ENCODE measurements at places on chromosomes 2 and 18.

DNA sequence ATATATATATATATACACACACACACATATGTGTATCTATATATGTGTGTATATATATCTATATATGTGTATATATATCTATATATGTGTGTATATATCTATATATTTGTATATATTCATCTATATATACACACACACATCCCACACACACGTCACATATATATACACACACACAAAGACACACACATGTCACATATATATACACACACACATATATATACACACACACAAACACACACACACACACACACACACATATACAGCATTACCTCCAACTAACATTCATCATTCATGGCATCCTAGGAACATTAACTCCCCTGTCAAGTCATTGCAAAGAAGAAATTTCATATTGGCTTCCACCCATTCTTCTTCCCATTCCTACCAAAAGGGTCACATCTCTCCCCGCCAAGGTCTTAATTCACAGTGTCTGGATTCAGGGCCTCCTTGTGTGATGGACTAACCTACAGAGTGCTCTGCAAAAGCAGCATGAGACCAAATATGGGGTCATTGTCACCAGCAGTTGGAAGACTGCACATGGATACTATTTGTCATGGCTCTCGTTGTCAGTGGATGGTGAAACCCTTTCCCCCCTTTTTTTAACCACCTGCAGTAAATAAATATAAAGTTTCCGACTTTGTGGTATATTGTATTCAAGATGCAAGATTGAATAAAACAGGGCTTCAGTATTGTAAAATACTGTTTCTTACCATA lies 67.0 kb downstream of the IRS1 start:
- no peak for DNase-seq

- peak; percentile 71 for DNase-seq
Measured at GRCh38 chr2:37457401-37457901, 113.0 kb downstream of the QPCT start.

DNA sequence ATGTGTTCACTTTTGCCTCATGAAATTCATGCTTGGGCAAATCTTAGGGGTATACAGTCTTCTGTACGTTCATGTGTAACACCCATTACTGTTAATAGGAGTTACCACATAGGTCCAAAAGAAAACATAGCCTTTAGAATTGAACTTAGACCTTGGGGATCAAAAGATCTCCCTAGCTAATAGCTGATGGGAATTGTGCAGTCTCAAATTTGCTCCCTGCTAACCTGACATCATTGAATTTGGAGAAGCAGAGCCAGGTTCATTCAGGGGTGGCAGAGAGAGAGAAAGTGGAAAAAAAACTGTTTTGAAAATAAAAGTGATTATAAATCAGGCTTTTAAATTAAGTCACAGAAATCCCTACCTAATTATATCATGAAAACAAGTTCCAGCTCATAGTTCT lies 28.0 kb upstream of the PPP3R1 start:
- no peak for DNase-seq

GRCh38 chr18:41459656-41460055 lies 495.4 kb upstream of the PIK3C3 start:
- DNase-seq = no peak

GRCh38 chr2:210020138-210020537 lies 17.7 kb downstream of the RPE start:
- no peak for DNase-seq

GRCh38 chr2:235041221-235041917 lies 89.6 kb downstream of the SH3BP4 start:
- no peak for DNase-seq

GRCh38 chr2:43685357-43685756 lies 9.1 kb upstream of the C1GALT1C1L start:
- DNase-seq = no peak

DNA sequence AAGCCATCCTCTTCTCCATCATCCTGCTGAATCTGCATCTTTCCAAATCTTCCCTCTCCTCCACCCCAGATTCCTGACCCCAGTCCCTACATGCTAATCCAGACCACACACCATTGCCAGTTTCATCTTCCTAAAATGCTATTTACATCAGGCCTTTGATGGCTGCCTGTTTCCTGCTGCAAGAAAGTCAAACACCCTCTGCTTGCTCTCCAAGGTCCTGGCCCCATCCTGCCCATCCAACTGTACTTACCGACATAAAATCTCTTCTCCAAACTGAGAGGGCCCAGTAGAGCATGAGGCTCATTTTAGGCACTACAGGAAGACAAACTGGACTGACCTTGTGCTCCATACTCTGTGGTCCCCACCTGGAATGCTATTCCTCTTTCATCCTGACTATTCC lies 19.0 kb downstream of the ALK start:
- DNase-seq = no peak

GRCh38 chr2:217366966-217367365 lies 507.1 kb upstream of the TNP1 start:
- no peak for DNase-seq

GRCh38 chr2:188478724-188479123 lies 187.1 kb downstream of the GULP1 start:
- no peak for DNase-seq

DNA sequence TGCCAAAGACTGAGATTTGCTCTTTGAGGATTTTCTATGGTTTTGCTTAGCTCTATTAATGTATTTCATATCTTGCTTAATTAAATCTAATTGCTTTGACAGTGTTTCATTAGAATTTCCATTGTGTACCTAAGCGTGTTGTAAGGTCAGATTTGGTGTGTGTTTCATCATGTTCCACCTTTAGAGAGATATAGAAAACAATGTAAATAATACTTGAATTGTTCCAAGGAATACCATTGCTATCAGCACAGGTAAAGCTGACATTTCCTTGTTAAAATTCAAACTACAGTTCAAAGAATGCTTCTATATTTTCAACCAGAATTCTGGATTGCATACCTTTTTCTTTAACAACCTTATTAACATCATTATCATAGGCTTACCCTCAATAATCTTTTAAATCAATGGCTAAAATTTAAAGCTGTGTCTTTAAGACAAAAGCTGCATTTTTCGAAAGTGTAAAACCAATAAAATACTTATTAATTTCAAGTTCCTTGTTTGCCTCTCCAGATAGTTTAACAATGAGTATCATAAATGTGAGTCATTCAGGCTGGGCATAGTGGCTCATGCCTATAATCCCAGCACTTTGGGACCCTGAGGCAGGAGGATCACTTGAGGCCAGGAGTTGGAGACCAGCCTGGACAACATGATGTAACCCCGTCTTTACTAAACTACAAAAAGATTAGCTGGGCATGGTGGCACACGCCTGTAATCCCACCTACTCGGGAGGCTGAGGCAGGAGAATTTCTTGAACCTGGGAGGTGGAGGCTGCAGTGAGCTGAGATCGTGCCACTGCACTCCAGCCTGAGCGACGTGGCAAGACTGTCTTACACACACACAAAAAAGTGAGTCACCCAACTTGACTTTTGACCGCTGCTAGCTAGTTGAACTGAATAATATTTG lies 188.0 kb upstream of the PKDCC start:
- DNase-seq = peak; percentile 80

DNA sequence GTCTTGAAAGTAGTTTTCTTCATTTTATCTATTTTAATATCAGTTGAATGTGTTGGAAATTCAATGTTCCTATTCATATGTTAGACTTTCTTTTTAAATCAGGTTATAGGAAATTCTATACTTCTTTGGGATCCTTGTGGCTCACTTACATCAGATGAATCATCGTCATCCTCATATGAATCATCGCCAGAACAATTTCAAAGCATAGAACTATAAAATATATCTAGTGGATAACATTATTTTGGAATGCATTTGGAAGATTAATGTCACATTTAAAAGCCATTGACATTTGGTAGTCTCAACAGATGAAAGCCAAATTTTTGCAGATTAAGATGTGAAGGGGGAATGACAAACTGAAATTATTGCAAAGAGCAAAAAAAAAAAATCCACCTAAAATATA lies 94.1 kb downstream of the FAM161A start:
- peak; percentile 78 for DNase-seq

GRCh38 chr2:199040522-199040921 lies 417.2 kb downstream of the SATB2 start:
- no peak for DNase-seq

DNA sequence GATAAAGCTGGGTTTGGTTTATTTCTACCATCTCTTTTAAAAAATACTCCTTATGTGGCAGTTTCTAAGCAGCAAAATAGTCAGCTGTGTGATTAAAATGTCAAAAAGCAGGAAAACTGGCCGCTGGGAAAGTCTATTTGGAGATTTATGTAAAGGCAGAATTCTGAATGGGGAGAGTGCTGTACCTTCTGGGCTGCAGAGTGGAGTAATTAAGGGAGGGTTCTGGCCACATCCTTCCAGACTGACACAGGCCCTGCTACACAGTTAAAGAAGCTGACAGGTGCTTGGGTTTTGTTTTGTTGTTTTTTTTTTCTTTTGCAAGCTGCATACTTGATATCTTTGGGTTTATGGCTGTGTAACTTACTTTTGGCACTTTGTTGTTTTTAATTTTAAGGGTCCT lies 157.2 kb downstream of the WDSUB1 start:
- DNase-seq = no peak

DNA sequence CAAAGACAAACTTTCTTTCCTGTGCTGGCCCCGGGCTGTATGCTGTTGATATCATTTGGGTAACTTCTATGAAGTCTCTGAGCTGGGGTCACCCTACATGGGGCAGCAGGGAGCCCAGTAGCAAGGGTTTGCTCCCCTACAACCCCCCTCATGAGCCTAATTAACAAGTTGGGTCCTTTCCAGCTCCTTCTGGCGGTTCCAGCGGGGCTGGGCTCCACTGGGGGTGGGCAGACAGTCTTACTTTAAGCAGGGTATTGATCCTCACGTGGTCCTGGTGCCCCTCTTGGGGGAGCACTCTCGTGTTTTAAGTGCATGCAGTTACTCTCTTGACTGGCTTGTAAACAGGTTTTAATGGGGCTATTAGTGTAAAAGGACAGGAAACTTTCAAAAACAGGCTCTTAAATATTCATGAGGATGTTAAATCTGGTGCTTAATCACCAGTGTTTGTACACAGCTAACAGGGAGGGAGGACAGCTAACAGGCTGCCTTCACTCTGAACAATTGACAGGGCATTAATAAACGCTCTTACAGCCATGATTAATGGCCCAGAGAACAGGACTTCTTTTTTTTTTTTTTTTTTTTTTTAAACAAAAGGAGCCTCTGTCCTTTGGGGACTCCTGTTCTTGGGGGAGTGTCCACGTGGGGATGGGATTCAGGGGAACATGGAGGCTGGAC lies 36.6 kb upstream of the SKOR2 start:
- no peak for DNase-seq

- peak; percentile 2 for DNase-seq
Measured at GRCh38 chr2:212863185-212863588, 288.2 kb downstream of the IKZF2 start.

DNA sequence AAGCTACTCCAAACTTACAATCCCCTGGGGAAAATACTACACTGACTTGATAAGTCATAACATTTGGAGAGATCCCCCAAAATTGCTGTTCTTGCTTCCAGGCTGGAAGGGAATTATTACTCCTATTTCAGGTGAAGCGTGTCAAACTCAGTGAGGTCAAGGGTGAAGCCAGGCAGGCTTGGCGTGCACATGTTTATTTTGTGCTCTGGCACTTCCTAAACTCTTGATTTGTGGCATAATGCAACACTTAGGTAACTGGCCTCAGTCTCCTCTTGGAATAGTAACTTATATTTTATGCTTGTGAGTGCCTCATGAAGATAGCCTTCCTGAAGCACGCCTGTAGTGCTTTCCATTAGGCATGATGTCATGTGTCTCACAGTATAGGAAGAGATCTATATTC lies 751.2 kb downstream of the CNTNAP5 start:
- no peak for DNase-seq

GRCh38 chr2:47089083-47089464 lies 66.0 kb downstream of the STPG4 start:
- peak; percentile 59 for DNase-seq

- no peak for DNase-seq
Measured at GRCh38 chr2:45259138-45259537, 249.9 kb upstream of the SIX2 start.

- no peak for DNase-seq
Measured at GRCh38 chr18:6294148-6294784, 120.4 kb downstream of the L3MBTL4 start.

GRCh38 chr2:135096665-135097446 lies 44.8 kb downstream of the RAB3GAP1 start:
- DNase-seq = peak; percentile 23

DNA sequence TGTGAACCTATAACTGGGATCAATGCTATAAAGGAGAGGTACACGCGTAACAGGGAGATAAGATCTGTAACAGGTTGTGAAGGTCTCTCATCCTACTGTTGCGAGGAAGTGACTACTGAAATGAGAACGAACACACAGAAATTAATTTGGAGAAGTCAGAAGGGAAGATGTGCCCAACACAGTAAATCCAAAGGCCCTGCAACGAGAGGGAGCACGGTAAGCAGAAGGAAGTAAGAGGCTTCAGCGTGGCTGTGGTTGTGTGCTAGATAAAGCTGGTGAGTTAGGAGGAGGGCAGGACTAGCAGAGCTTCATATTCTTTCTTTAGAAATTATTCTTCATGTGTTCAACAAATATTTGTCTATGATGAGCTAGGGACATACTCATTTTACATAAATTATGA lies 2.5 kb upstream of the ATG16L1 start:
- no peak for DNase-seq

- no peak for DNase-seq
Measured at GRCh38 chr2:74199275-74199701, 873 bp downstream of the MTHFD2 start.

GRCh38 chr2:96881349-96882195 lies 11.7 kb upstream of the SEMA4C start:
- DNase-seq = peak; percentile 27

DNA sequence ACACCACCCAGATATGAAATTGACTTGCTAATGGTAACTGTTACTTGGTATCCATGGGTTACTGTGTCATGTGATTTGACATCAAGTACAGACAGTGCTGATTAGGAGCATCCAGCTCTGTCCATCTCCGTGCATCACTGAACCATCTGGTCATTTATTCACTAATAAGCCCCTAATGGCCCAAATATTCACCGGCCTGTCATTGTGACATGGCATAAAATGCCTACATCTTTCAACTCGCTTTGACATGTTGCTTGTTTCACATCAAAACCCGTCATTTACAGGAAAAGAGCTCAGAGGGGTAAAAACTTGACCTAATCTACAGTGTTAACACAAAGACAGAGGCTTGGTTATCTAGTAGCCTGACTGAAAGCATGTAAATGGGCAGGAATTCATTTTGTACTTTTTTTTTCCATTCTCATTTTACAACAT lies 308.9 kb upstream of the ATP5MC3 start:
- DNase-seq = no peak

DNA sequence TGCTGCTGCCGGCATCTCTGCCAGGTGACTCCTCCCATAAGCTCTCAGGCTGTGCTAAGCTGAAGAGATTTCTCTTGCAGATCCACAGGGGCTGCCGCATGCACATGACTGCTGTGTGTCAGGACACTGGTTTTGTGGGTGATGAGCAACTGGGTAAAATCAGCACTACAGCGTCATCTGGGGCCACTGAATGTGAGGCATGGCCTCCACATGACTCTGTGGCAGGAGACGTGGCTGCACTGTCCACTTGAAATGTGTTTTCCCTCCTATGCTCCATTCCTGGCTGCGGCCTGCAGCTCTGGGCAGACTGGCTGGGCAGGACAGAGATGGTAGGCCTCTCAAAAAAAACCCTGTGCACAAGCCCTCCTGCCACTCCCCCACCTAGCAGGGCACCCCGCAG lies 63.6 kb downstream of the MARCO start:
- no peak for DNase-seq

All from fibroblast of skin of scalp (primary cell).